T-helper 17 cell (primary cell): ENCODE measurements at places on chromosomes 12 and 14. TPM values are rescaled to one million over a fixed set of nuclear protein-coding genes. Genes with fewer than 3 reads are reported as not detected.

DNA sequence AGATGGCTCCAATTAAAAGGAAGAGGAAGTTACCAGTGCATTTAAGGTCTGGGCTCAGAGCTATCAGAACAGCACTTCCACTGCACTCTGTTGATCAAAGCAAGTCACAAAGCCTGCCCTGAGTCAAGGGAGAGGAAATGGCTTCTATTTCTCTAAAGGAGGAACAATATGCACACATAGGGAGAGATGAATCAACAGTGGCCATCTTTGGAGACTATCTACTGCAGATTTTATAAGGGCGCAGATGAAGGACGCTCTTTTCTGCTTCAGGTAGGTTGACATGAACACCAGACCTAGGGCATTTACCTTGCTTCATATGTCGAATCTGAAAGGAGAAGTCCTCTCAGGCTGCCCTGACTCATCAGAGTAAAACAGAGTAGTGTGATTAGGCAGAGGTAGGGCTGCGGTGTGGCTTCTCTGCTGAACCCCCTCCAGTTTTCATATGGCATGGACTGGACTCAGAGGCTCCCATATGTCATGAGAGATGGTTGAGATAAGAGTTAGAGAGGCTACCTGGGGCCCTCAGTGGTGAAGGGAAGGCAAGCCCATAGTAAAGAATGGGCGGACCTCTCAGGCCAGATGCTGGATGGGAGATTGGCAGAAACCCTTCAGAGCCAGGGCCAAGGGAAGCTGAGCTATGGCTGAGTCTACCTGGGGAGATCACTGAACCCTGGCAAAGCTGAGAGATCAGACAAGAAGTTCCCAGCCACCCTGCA is 84.4 kb downstream of the ARF6 start:
- DNase-seq, result no peak

GRCh38 chr12:64186789-64187188 is 35.3 kb downstream of the KICS2 start:
- DNase-seq, result no peak

- DNase-seq, result no peak
Measured at GRCh38 chr12:6092784-6093722, 31.4 kb downstream of the VWF start.

DNA sequence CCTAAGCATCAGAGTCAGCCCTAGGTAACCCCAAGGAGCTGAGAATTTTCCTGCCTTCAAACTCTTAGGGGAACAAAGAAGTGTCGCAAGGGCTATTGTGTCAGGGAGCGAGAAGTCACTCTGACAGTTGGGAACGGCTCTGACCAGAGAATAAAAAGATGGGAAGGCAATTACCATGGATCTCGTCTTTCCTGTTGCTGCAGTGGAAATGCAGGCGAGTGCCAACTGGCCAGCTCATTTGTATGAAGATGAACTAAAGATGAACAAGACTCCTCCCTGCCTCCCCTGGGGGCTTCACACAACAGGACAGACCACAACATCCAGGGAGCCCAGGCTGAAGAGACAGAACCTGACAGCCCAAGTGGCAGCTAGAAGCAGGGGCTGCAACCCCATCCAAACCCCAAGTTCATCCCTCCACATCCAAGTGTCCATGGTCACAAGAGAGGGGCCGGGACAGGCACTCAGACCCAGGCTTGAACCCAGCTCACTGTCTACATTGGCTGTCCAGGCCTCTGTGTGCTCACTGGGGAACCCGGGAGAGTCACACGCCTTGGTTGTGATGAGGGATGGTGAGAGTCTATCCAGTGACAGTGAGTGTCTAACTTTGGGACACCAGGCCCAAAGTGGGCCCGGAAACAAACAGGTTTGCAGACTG is 322.4 kb downstream of the BCL11B start:
- no peak for DNase-seq

Gene POTEG
- not detected for total RNA-seq

Gene FAM90A1
- total RNA-seq, result not detected
